KBM-7 (cell line): ENCODE measurements at places on chromosomes 3 and 15.

DNA sequence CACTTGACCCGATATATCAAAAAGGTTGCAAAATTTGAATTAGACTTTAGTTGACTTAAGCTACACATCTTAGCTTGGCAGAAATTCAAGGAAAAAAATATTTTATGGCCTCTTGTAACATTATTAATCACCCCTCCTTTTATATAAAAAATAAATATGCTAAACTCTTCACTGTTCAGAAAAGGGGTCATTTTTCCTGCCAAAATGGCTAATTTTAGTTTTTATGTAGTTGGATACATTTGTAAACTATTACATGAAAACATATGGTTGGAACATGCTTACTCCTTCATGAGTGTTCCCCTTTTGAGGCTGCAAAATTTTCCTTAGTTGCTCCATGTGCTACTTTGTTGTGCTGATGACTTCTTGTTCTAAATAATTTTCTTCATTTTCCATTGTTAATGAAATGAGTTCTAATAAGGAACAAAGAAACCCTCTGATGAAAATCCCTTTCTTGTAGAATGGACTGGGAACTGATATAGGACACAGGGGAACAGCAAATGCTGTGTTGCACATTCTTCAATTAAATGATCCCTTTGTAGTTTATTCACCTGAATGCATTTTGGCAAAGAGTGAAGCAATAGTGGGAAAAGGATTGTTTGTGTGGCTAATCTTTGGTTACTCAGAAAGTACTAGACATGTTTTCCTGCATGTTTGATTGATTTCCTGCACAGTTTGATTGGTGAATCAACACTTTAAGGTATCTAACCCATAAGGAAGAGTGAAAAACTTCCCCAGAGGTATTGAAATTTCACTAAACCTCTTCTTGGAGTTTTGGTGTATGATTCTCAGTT, 349.3 kb downstream of the TIGIT start:
- DNase-seq = no peak

GRCh38 chr3:169044331-169045113, 619.0 kb downstream of the MECOM start:
- DNase-seq = no peak

DNA sequence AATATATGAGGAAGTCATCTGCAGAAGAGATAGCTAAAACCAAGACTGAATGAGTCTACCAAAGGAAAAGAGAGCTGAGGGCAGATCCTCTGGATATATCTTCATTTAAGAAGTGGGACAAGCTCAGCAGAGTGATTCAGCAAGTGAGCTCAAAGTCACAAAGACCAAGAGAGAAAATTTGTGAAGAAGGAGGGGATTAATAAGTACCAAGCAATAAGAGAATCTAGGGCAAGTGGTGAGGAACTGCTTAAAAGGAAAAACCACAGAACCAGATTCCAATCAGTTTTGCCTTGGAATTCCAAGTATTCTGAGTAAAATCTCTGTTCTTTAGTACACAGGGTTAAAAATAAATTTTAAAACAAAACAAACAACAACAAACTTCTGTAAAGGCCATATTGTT, 3.6 kb downstream of the EHHADH start:
- DNase-seq = no peak

DNA sequence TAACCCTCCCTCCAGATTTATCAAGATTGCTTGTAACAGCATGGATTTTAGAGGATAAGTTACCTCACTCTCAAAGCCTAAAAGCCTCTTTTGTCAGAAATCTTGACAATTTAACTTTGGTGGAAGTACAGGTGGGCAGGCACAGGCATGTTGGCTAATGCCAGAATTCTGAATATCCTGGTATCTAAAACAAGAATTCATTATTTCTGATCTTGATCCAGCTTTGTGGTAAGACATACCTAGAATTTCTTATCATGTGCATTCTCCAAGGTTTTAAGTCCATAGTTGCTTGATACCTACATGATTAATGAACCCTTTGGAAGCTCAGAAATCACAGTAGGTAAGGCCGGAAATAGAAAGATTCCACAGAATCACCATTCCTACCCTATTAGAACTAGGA, 109.9 kb upstream of the TTC14 start:
- DNase-seq = no peak

DNA sequence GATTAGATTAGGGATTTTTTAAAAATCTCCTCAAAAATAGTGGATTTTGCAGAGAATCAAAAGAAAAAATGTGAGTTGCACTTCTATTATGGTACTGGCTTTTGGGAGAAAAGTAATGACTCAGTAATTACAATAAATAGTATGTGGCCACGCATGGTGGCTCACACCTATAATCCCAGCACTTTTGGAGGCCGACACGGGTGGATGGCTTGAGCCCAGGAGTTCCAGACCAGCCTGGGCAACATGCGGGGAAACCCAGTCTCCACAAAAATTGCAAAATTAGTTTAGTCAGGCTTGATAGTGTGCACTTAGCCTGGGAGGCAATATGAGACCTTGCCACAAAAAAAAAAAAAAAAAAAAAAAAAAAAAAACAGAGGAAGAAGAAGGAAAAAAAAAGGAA, 1098.2 kb downstream of the ZPLD1 start:
- DNase-seq = no peak

GRCh38 chr3:120370463-120370862, 21.3 kb upstream of the LRRC58 start:
- no peak for DNase-seq

GRCh38 chr3:110542552-110543150, 529.0 kb upstream of the NECTIN3 start:
- no peak for DNase-seq

GRCh38 chr15:79455361-79455760, 23.2 kb downstream of the MINAR1 start:
- no peak for DNase-seq

DNA sequence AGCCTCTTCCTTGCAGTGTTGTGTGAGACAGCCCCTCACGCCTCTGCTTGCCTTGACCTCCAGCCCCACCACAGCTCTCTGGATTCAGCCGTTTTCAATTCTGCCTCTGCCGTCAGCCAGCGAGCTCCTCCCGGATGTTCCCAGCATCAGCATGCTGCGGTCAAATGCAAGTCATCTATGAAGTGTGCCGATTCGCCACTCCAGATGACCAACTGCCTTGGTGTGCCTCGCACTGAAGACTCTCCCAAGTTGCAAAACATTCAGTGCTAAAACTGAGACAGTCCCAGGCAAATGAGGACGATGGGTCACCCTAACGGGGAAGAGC, 30.6 kb upstream of the RASA2 start:
- no peak for DNase-seq

GRCh38 chr3:172078721-172079120, 39.3 kb downstream of the FNDC3B start:
- no peak for DNase-seq

- no peak for DNase-seq
Observed at GRCh38 chr3:115655761-115656282, 32.5 kb downstream of the GAP43 start.

DNA sequence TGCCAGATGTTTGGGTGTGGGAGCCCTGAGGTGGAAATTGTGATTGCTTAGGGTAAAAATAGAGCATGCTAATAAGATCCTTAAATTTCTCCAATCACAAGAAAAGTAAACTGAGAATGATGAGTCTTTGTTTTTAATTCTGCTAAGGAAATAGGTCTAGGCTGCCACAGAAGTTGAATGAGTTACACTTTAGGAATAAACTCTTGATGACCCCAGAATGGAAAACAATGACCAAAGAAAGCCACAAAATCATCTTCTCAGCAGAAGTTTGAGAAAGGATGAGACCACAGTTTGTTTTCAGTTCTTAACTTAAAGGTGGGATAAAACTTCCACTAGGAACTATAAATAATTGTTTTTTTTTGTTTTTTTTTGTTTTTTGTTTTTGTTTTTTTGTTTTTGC, 164.6 kb upstream of the BCL6 start:
- DNase-seq = no peak

- no peak for DNase-seq
Observed at GRCh38 chr3:133282236-133282635, 117.6 kb upstream of the BFSP2 start.

DNA sequence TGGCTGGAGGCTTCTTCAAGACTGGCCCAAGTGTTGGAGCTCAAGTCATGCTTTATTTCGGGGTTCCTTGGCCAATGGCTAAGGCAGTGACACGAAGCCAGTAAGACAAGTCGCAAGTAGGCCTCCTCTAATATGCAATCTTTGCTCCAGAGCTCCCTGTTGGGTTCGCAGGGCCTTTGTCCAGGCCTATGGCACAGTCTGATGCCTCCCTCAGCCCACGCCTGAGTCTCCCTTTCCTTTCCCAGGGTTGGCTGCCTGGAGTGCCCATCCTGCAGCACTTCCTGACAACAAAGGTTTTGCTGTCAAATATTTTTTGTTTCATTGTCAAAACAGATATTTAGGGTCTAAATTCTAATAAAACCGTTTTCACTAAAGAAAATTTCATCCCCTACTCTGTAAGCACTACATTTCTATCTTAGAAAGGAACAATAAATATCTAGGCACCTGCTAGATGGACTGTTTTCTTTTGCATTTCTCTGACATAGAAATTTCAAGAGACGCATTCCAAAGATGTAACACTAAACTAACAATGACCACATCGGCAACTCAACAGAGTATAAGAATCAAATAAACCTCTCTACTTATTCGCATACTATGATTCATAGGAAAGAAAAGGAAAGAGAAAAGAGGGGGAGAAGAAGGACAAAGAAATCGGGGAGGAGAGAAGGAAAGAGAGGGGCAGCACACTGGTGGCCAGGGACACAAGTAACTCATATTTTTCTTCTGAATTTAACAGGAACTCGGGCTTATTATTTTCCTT, 393.1 kb upstream of the ATP11B start:
- no peak for DNase-seq

DNA sequence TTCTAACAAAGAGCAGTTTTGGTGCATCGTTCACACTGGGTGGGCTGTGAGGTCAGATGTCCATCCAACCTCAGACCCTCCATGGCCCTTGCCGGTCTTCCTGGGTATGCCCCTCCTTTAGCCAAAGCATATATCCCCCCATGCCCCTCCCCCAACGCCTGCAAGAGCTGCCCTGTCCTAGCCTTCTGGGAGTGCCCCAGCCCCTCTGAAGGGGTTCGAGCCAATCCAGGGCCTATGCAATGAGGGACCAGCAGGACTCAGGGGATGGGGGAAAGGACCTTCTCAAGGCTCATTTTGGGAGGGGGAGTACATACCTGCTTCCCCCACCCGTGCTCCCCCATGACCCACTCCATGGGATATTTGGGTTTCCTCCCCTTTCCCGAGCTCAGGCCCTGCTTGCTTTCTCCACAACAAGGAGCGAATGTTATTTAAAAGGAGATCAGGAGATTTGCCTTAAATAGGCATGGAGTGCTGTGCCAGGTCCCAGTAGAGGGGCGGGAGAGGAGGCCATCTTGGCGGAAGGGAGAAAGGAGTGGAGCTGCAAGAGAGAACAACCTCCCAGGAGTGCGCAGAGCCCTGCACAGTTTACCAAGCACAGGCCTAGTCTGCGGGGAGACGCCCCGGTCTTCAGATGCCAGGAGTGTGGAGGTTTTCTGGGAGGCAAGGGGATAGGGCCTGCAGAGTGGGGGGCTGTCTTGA, 18.2 kb downstream of the PIF1 start:
- DNase-seq = no peak

GRCh38 chr3:98967758-98968157, 66.3 kb upstream of the DCBLD2 start:
- no peak for DNase-seq

DNA sequence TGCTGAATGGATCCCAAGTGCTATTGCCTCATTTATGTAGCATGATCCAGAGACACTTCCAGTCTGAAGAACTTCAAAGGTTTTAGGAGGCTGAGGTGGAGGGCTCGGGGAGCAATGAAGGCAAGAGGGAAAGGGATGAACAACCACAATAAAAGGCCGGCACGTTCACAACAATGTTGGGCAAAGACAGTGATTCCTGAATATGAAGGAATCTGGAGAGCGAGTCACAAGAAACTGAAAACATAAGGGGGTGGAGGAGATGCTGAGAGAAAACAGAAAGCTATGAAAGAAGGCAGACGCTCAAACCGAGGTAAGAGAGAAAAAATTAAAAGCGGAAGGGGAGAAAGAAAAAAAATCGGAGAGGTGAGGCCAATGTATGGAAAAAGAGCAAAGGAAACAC, 120.1 kb downstream of the GREM1 start:
- DNase-seq = no peak

DNA sequence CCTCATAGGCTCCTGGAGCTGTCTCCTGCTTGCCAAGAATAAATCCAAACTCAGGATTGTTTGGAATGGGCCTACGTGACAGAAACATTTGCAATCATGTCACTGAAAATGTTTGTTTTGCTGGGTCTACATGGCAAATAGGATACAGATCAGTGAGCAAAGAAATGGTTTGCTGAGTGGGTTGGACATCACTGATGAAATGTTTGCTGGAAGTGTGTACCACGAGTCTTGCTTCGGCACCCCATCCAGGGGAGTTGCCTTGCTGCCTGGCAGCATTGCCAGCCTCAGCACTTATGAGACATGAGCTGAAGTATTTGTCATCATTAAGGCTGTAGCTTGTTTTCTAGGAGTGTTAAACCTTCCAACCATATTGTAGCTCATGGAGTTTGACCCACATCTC, 213.3 kb upstream of the CFAP20DC start:
- no peak for DNase-seq

DNA sequence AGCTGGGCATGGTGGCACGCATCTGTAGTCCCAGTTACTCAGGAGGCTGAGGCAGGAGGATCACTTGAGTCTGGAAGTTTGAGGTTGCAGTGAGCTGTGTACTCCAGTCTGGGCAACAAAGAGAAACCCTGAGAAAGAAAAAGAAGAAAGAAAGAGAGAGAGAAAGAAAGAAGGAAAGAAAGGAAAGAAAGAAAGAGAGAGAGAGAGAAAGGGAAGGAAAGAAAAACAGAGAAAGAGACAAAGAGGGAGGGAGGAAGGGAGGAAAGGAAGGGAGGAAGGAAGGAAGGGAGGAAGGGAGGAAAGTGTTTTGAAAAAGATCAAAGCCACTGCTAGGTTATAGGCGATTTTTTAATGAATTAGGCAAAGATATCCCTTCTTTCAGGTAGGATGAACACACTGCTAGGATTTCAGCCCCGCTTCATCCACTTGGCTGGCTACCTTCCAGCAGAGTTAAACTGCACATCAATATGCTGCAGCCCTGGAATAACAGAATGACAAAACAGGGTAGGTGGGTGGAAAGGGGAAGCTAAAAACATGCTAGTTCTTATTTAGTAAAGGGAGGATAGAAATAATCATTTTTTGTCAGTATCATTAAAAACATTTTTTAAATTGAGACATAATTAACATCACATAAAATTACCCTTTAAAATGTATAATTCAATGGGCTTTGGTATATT, 12.8 kb upstream of the PPARG start:
- DNase-seq = no peak

DNA sequence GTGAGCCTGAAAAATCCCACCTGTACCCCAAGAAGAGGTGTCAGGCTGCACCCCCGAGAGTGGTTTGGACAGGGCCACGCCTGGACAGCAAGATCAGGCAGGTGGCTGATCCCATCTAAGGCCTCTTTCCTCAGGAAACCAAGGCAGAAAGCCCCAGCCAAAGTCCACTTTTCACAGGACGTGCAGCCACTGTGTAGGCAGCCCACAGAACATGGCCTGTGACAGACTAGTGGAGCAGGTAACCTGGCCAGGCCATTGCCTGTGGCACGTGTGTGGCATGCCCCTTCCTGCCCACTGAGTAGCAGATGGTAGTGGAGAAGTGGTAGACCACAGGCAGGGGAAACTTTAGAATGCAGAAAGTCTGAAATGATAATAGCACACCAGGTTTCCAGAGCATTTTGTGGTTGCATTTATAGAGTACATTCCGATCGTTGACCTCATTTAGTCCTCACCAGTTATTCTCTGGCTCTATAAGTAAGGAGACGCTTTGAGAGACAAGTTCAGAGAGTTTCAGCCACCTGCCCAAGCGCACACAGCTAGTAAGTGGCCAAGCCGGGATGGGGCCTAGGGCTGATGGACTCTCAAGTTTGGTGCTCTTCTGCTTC, 68.7 kb downstream of the AAGAB start:
- DNase-seq = peak; percentile 82

GRCh38 chr3:197292083-197292646, 6.2 kb downstream of the DLG1 start:
- DNase-seq = no peak
